ENCODE measurements at places on chromosomes 2 and 18.

GRCh38 chr2:21270083-21270491, 146.3 kb downstream of the TDRD15 start:
- DNase-seq = no peak

DNA sequence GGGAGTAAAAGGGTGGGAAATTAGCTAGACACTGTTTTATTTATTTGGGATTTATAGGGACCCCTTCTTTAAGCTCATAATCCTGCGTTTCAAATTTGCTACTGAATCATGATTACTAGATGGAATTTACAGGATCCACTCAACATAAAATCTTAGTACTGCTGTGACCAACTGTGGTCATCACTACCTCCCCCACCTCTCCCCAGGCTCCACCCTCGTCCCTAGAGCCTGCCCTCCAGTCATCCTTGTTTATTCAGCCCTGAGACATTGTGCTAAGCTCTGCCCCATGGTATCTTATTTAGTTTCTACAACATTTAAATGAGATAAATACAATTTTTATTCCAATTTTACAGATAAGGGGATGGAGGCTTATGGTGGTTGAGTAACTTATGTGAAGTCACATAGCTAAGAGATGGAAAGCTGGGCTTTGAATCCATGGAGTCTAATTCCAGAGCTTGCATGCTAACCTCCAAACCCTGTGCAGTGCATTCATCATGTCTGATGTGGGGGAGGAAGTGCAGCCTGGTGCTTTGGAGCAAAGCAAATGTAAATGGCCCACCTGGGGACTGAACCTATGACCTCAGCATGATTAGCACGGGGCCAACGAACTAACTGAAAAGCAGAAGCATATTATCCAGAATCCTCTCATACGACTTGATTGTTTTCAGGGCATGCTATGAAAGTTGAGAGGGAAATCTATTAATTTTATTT, 502.4 kb downstream of the TMEM182 start:
- DNase-seq = no peak

GRCh38 chr18:22052405-22053105, 116.8 kb upstream of the GATA6 start:
- peak; percentile 52 for DNase-seq

- no peak for DNase-seq
These were observed 473.8 kb upstream of the SPHKAP start for GRCh38 chr2:228655331-228655730.

GRCh38 chr2:70132244-70133126, 45.2 kb downstream of the PCBP1 start:
- DNase-seq = peak; percentile 55

GRCh38 chr2:56109994-56110393, 73.8 kb upstream of the CCDC85A start:
- DNase-seq = no peak

DNA sequence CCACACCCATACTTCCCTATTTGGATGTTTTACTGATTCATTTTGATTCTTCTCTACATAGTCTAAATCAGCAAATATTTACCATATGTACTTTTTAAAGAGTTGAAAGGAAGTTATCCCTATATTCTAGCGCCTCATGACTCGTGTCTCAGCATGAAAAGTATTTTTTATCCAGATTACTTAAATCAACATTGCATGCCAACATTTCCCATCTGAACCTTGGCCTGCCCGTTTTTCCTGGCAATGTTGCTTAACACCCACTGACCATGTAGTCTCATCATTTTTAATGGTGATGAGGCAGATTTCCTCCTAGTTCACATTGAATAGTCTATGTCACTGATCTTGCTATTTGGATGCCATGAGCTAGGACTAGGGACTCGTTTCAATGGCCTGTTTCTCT, 13.2 kb upstream of the SCYGR5 start:
- DNase-seq = no peak

GRCh38 chr2:109498906-109499305, 114.9 kb downstream of the SEPTIN10 start:
- no peak for DNase-seq

GRCh38 chr2:119245076-119245840, 21.6 kb downstream of the STEAP3 start:
- peak; percentile 2 for DNase-seq

DNA sequence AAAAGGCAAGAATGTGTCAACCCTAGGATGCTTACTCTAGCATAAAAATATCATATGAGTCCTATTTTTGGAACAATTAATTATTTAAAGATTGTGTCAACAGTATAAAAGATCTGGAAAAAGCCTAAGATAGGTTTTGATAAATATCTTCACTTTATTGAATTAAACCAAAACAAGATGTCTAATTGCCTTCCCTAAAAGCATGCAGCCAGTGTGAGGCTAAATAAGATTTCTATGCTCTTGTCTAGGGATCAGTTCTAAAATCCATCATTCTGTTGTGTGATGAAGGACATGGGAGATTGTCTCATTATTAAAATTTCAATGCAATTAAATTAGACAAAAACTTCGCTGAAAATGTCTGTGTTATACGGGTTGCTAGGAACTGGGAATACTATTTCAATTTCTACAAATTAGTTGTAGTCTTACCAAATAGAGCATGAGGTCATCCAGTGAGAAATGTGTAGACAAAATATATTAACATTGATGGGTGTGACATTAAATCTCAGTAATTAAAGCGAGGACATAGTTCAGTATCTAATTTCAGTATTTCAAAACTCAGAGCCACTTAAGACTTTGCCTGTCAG, 535.6 kb upstream of the FSIP2 start:
- no peak for DNase-seq

- DNase-seq = no peak
These were observed 84.2 kb downstream of the LBH start for GRCh38 chr2:30315391-30316063.

DNA sequence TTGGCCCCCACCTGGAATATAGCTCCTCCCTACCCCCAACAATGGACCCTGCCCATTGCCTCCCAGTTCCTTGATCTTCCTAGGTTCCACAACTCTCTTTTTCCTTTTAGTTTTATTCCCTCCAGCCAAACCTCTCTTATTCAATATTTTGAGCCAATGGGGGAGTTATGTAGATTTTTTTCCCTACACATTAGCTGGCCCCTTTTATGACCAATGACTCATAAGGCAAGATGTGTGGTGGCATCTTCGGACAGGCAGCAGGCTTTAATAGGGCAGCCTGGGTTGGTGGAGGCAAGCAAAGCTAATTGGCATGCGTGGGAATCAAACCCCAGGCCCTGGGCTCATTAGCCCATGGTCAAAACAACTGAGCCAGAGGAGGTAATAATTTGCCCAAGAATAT, 9.2 kb downstream of the GRP start:
- DNase-seq = no peak

DNA sequence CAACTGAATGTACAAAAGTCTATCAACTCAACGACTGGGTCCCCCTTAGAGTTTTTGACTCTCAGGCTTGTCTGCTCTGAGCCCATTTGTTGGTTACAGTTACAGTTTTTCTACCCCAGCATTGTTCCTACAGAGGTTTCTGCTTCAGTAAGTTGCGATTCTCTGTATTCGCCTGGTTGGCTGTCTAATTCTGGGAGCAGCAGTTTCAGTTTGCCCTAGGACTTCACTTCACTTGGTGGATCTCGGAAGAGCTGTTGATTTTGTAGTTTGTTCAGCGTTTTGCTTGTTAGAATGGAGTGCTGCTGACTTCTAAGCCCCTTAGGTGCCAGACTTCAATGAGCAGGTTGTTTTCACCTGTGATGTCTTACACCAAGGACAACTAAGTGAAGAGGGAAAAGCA, 296.5 kb upstream of the EPAS1 start:
- no peak for DNase-seq

DNA sequence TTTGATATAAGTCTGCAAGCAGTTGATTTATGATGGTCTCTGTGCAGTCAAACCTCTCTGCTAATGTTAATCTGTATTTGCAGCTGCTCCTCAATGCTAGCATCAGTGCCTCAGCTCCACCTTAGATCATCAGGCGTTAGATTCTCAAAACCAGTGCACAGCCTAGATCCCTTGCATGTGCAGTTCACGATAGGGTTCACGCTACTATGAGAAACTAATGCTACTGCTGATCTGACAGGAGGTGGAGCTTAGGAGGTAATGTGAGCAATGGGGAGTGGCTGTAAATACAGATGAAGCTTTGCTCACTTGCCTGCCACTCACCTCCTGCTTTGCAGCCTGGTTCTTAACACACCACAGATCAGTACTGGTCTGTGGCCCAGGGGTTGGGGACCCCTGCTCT, 18.4 kb downstream of the RBKS start:
- peak; percentile 29 for DNase-seq

GRCh38 chr2:201901786-201902185, 95.4 kb downstream of the CDK15 start:
- DNase-seq = no peak

DNA sequence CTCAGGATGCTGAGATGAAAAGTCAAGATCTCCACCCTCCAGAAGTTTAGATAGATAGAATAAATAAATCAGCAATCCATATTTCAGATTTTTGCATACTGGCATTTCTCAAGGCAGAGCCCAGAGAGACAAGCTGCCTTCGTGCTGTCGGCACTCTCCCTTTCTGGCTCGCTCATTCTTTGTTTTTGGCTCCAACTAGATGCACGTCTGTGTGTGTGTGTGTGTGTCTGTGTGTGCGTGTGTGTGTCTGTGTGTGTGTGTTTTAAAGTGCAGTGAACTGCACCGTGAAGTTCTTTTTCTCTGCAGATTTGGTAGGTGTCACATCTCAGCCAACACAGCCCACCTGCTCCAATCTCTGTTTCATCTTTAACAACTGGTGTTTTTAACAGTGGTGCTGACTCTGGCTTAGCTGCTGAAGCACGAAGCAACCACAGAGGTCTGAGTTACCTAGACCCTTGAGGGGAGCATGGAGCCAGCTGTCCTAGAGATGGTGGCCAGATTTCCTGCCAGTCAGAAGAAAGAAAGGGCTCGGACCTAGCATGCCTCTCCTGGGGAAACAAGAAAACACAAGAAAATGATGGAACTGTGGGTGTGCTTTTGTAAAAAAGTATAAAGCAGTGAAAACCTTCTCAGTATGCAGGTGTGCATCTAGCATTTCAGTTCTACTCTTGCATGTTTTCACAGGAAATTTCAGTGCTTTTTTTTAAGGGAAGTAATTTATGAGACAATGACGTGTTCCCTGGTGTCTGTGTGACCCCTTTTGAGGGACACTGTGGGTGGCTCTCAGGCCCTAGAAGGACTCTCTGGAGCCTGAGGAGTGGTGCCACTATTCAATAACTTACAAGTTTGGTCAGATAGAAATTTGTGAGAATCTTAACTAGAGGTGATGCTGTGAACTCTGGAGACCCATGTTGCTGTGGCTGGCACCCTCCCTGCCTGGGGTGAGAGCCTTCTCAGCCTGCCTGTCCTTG, 364.3 kb downstream of the RNF144A start:
- no peak for DNase-seq

GRCh38 chr2:71965530-71965929, 182.1 kb downstream of the CYP26B1 start:
- no peak for DNase-seq

DNA sequence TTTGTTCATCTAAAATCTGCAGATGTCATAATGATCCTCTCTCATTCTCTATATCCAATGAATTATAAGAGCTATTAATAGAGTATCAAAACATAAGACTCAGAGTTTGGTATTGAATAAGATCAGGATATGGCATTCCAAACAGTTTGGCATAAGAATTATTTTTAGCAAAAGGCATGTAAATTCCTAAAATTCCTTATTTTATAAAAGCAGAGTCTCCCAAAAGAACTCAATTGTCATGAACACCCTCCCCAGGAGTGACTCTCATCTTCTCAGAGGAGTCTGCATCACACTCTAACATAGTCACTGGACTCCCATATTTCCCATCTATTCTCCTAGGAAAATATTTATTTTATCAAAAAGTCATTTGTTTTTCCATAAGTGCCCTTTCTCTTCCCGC, 1710.2 kb upstream of the SLC39A10 start:
- no peak for DNase-seq

DNA sequence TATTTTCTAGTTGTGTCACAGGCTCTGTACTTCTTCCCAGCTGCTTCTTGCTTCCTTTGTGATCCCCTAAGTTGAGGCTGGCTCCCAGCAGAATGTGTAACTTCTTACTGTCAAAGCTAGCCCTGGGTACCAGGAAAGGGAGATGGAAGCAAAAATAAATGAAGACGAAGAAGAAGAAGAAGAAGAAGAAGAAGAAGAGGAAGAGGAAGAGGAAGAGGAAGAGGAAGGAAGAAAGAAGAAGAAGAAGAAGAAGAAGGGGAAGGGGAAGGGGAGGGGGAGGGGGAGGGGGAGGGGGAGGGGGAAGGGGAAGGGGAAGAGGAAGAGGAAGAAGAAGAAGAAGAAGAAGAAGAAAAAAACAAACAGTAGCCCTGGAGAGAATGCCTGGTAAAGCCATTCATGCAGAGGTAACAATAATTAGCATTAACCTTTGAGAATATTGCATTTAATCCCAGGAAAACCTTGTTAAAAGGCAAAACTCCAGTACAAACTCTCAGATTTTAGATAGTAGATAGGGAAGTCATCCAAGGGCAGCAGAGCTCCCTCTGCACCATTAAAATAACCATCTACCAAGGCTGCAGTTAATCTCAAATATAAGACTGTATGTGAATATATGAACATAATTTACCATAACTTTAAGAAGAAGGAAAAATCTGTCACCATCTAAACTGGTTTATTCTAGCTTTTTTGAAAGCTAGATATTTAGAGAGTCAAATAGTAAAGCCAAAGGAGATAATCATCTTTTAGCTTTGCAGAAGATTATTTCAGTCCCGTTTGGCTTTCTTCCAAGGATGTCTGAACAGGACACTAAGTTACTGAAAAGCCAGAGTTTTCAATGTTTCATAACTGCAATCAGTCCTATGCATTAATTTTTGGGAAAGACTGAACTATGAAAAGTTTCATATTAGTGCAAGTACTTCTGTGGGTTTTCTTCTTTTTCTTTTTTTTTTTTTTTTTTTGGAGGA, 44.3 kb upstream of the FBXO11 start:
- no peak for DNase-seq

GRCh38 chr2:217751192-217751591, 251.6 kb downstream of the TNS1 start:
- no peak for DNase-seq

GRCh38 chr2:127389778-127390435, 2.1 kb upstream of the MAP3K2 start:
- DNase-seq = no peak

- DNase-seq = no peak
These were observed 199.1 kb upstream of the NXPH2 start for GRCh38 chr2:138979131-138979785.

GRCh38 chr2:46298522-46299353, 1.5 kb downstream of the EPAS1 start:
- DNase-seq = peak; percentile 68
